ENCODE measurements at places on chromosomes 11 and 22.
A peak's percentile ranks its signal among the peaks of the same experiment; 100 is the strongest.

DNA sequence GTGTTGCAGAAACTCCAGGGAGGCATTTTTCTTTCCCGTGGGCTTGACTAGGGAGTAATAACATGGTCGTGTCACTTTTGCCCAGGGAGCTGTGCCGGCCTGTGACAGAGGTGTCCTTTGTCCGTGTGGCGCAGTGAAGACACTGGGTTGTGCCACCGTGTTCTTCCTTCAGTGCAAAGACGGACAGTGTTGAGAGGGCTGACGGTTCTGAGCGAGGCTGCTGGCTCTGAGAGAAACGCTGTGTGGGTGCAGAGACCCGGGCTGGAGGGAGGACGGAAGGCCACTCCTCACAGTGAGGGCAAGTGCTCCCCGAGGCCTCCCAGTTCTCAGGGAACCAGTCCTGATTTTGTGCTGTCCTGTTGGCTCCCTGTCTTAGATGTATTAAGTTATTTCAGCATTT, 20.2 kb downstream of the NUP50 start:
- DNase-seq = no peak

DNA sequence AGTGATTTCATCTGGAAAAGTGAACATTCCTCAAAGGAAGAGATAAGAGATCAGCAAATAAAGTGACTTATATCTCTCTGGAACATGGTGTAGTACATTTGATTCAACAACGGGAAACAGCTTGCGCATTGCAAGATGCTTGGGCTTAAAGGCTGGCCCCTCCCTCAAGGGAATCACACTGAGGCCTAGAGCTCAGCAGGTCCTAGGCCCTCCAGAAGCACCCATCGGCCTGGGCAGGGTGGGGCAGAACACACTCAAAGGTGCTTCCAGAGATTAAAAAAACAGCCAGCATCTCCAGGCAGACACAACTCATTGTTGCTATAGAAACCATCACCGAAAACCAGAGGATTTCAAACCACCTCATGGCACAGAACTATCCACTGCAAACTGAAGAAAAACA, 69.0 kb upstream of the ARFGAP3 start:
- no peak for DNase-seq

DNA sequence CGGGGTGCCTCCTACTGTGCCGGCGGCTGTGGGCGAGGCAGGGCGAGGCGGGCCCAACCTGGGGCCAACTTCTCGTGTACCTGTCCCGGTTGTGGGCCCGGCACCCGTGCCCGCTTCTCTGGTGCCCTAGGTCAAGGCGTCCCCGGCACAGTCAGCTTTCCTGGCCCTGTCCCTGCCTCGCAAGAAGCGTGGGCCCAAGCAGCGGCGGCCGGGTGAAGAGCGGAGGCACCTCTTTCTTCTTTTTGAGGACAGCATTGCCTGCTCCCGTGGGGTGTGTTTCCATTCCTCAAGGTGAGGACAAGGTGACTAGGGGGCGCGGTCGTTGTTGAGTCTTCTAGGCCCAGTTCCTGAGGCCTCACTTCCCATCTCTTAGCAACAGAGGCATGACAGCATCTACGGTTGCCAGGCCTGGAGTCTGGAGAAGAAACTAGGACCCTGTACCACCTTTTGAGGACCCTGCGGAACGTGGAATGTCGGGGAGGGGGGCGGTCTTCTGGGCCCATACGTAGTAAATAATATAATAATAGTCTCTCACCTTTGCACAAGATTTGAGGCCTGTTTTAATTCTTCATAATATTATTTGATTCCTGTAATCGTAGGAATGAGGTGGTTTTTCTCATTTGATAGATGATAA, 418 bp downstream of the ACO2 start:
- DNase-seq = no peak

GRCh38 chr11:62671608-62672389, at the start of the genes LBHD1 and UQCC3:
Gene LBHD1, minus strand, starts transcription at chr11:62672267. Its CDS starts 2,236 bp downstream, at chr11:62670031.
Gene UQCC3, plus strand, starts transcription at chr11:62671673. Its CDS starts 73 bp downstream, at chr11:62671746.
- DNase-seq = peak; percentile 83

DNA sequence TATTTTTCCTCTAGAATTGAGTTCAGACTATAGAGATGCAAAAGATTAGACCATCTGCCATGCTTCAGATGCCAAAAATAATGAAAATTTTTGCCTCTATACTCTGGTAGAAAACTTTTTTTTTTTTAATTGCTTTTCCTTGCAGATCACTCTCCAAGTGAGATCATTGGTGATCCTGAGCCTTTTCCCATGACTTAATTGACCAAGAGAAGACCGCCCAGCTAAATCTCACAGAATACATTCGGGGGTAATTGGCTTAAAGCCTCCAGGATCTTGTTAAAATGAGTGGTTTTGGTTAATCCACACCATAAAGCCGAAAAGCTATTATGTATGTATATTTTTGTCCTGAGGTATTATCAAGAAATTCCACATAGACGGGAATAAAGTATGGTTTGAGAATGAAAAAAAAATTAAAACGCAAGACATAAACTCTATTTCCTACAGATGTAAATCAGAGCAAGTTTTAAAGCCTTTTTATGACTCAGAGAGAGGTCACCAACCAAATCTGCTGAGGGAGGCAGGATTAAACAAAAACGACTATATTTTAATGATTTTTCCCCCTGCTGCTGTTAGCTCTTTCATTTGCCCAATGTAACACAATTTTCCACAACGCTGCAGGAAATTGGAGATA, 64.0 kb downstream of the PARVA start:
- DNase-seq = no peak

DNA sequence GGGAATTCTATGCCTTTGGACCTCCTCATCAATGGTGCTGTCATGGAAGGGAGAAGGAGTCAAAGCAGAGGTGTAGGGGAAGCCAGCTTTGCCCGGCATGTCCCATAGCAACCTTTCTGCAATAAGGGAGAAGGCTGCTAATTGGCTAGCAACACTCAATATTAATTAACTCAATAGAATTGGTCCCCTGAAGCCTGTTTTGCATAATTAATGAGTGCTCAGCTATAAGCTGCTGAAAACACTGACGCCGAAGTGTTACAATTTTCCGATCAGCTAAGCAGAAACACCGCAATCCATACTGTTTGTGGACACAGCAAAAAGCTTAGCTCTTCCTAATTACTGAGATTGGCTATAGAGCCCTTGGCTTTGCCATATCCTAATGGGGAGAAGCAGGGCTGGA, 245.0 kb downstream of the CSNK2A3 start:
- DNase-seq = no peak

DNA sequence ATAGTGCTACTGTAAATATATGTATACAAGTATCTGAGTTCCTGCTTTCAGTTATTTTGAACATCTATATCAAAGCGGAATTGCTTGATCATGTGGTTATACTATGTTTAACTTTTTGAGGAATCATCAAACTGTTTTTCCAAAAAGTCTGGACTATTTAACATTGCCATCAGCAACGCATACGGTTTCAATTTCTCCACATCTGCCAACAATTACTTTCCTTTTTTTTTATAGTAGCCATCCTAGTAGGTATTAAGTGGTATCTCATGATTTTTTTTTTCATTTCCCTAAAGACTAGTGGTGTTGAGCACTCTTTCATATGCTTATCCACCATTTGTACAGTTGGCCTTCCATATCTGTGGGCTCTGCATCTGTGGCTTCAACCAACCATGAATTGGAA, 1.3 kb upstream of the UBE4A start:
- no peak for DNase-seq

GRCh38 chr11:120108785-120109168, 29.1 kb downstream of the TRIM29 start:
- no peak for DNase-seq

DNA sequence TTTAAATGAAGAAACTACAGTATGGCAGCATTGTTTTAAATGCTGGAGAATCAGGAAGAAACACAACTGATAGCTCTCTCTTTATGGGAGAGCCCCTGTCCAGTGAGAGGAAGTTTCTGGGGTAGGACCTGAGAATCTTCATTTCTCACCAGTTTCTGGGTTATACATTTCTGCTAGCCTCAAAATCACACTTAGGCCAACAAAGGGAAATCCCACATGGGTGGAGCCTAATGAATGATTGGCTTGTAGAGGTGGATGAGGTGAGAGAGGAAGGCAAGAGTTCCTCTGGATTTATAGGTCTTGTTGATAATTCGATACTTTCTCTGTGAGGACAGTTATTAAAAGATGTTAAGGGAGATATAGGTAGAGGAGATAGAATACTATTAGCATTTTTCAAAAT, 1397.3 kb upstream of the TENM4 start:
- DNase-seq = no peak

DNA sequence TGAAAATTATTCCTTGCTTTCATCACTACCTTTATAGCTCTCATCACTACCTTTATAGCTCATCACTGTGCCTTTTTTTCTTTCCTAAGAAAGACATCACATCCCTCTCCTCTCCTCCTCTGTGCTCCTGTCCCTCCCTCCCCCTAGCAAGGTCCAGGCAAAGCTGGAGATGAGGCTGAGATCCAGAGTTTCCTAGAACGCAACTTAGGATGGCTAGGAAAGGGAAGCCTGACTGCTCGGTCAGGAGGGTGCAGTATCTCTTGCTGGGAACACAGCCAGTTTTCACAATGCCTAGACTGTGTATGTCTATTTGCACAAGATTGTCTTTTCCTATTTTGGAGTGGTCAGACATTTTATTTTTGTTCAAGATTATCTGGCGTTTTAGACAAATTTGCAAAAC, 24.7 kb downstream of the TUB start:
- no peak for DNase-seq

- DNase-seq = no peak
These were observed 10.5 kb upstream of the PHOX2A start for GRCh38 chr11:72254299-72254993.

- peak; percentile 59 for DNase-seq
These were observed 77.9 kb downstream of the BTBD10 start for GRCh38 chr11:13384908-13385640.

GRCh38 chr11:121523581-121524232, 70.9 kb upstream of the SORL1-AS1 start:
- DNase-seq = no peak

DNA sequence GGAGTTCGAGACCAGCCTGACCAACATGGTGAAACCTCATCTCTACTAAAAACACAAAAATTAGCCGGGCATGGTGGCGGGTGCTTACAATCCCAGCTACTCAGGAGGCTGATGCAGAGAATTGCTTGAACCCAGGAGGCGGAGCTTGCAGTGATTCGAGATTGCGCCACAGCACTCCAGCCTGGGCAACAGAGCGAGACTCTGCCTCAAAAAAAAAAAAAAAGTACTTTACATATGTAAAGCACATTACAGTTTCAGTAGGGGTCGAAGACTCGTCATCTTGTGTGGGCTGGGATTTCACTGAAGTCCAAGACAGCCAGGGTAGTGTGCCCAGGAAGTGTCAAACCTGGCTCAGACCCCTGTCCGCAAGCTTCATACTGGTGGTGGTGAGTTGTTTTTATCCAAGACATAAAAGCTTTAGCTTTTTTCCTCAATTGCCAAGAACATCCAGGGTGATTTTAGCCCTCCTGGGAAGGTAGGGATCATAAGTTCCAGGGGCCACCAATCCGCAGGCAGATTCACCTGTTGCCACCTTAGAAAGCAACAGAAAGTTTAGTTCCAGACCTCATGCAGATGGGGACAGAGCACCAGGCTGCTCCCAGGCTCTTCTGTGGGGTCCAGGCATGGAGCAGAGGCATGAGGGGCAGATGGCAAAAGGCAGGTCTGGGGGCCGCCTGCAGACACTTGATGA, 21.6 kb upstream of the ADORA2A start:
- DNase-seq = no peak

- DNase-seq = no peak
These were observed 9.7 kb upstream of the LRP5 start for GRCh38 chr11:68302670-68303069.
